ENCODE measurements at places on chromosomes 1 and 21. TPM values are rescaled to one million over a fixed set of nuclear protein-coding genes. Genes with fewer than 3 reads are reported as not detected.

Gene RIPPLY3
- total RNA-seq: 0.62 TPM

Gene CELA2A
- total RNA-seq: 0.13 TPM

Gene TYW3
- 17.7 TPM for total RNA-seq

Gene ROR1
- 10.4 TPM for total RNA-seq

Gene BEND5
- total RNA-seq: not detected

Gene AGMAT
- total RNA-seq: 5.4 TPM

Gene ANKRD34A
- total RNA-seq: 0.11 TPM

Gene SH2D2A
- total RNA-seq: 2.8 TPM

Gene VASH2
- total RNA-seq: 4.0 TPM

Gene HNRNPR
- total RNA-seq: 219 TPM

Gene CCDC27
- total RNA-seq: not detected

All from A549 treated with CORT108297 at 1 μM for 4 hours (cell line).